ENCODE measurements at places on chromosomes 6 and 20. TPM values are rescaled to one million over a fixed set of nuclear protein-coding genes. Genes with fewer than 3 reads are reported as not detected.

TRIM31 gene
- not detected for total RNA-seq

PNPLA1 gene
- not detected for total RNA-seq

USP49 gene
- total RNA-seq: 2.9 TPM

FIG4 gene
- 39.5 TPM for total RNA-seq

SIRPB2 gene
- not detected for total RNA-seq

CDH4 gene
- total RNA-seq: 8.5 TPM

RAE1 gene
- total RNA-seq: 33.1 TPM
